ENCODE measurements at places on chromosomes 5 and 9. TPM values are rescaled to one million over a fixed set of nuclear protein-coding genes. Genes with fewer than 3 reads are reported as not detected.

The FBP2 gene
- not detected for total RNA-seq

The NADK2 gene
- 15.4 TPM for total RNA-seq

The IRX2 gene
- 1.5 TPM for total RNA-seq

The IL31RA gene
- 0.38 TPM for total RNA-seq

DNA sequence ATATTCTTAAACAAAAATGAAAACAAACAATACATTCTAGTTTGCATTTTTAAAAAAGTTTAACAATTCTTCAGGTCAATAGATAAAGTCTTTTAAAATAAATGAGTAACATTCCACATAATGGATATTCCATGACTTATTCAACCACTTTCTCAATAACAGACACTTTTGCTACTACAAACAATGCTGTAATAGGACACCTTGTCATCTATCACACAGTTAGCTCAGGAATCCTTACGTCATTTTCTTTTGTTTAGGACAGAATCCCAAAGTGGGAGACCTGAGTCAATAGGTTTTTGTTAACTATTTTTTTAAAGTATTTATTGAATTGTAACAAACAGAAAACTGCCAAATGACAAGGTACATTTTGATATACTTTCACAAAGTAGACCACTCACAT is 72.5 kb downstream of the CEP120 start:
- no peak for DNase-seq

- DNase-seq = no peak
Observed at GRCh38 chr5:74801941-74802340, 34.9 kb downstream of the NSA2 start.

GRCh38 chr5:37071901-37072581 is 177.1 kb downstream of the CPLANE1 start:
- peak; percentile 71 for DNase-seq

GRCh38 chr5:170486371-170486770 is 17.4 kb upstream of the KCNIP1 start:
- no peak for DNase-seq

DNA sequence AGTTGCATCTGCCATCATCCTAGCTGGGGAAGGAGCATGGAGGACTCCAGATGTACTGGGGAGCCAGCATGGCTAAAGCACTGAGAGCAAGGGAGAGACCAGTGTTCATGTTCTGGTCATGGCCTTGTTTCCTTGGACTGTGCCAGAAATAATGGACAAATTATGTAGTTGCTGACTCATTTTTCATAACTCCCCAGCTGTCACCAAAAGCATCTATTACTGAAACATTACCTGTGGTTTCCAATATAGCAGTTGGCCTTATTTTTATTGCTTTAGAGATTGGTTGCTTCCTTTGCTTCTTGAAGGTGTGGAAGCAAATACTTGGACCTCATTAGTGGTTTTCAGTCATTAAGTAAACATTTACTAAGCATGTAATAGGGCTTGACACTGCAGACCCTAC is 11.3 kb downstream of the RALGPS1 start:
- DNase-seq = no peak

- peak; percentile 30 for DNase-seq
Observed at GRCh38 chr9:90915693-90916092, 114.1 kb downstream of the SYK start.

- no peak for DNase-seq
Observed at GRCh38 chr9:89649039-89649691, 44.4 kb downstream of the GADD45G start.

DNA sequence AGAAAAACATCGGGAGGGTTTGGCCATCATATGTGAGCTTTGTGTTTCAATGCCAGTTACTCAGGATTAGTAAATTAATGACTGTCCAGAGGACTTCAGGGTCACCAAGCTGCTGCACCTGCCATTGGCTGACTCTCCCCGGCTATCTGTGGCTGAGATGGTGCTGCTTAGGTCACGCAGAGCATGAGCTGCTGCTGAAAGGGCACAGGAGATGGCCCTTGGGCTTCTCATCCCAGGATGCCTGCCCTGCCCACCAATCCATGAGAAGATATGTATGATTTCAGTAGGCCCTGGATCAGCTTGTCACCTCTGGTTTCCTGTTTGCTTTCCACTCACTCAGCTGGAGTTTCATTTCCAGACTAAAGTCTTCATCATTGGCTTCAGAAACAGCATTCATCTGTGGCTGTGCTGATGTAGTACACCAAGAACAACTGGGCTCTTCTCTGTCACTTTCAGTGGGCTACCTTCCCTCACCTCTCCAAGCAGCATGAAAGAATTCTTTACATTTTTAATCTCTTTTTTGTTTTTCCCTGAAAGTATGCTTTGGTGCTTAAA is 2.4 kb upstream of the CATSPER3 start:
- DNase-seq = peak; percentile 8

All from dermis microvascular lymphatic vessel endothelial cell (primary cell).